Right forelimb (tissue), 1 donor: ENCODE measurements at places on chromosomes 6 and 20.
A peak's percentile ranks its signal among the peaks of the same experiment; 100 is the strongest.

GRCh38 chr6:157194643-157195042 lies 128.7 kb downstream of the TMEM242 start:
- no peak for DNase-seq

GRCh38 chr20:45470937-45471336 lies 1.4 kb downstream of the WFDC2 start:
- DNase-seq = no peak

- no peak for DNase-seq
Measured at GRCh38 chr6:125793280-125793679, 2.5 kb downstream of the NCOA7 start.

- no peak for DNase-seq
Measured at GRCh38 chr6:18897350-18897749, 510.2 kb downstream of the RNF144B start.

- no peak for DNase-seq
Measured at GRCh38 chr6:91317247-91317835, 730.5 kb upstream of the MAP3K7 start.

DNA sequence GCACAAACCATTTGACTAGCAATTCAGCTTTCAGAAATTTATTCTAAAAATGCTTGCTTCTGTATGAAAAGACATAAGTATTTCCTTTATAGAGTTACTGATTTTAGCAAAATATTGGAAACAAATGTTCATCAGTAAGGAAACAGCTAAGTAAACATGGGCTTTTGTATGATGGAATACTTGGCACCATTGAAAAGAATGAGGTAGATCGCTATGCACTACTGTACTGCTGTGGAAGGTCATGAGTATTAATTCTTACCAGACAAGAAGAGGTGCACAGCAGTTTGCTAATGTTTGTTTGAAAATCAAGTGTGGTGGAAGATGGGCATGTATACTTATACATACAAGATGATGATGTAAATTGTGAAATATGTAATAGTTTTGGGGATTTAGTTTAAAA lies 73.0 kb downstream of the FARS2 start:
- no peak for DNase-seq

- DNase-seq = no peak
Measured at GRCh38 chr6:124557873-124558272, 404.4 kb upstream of the RNF217 start.

DNA sequence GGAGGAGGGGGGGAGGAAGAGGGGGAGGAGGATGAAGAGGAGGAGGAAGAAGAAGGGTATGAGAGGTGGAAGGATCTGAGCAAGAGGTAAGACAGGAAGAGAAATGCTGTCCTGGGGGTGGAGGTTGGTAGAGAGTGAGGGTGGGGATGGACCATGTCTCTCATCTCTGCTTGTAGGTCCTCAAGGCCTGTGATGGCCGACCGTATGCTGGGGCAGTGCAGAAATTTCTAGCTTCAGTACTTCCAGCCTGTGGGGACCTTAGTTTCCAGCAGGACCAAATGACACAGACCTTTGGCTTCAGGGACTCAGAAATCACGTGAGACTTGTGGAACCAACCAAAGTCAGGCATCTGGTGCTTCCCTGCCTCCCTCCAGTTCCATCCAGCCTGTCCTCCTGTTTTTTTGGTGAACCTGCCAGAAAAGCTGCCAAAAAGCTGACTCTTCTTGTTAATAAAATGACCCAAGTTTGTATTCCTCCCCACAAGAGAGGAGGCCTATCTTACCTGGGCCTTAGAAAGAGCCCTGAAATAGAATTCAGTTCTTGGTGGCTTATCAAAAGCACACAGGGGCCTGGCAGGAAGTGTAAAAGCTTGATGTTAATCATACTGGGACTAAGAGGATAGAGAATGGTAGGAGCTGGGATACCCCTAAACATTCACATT lies 2.5 kb upstream of the C4A start:
- DNase-seq = no peak

- DNase-seq = no peak
Measured at GRCh38 chr20:25549843-25550477, 35.4 kb downstream of the NINL start.

GRCh38 chr6:45021676-45022075 lies 306.5 kb upstream of the RUNX2 start:
- DNase-seq = no peak

- DNase-seq = no peak
Measured at GRCh38 chr6:13292774-13293173, 35.6 kb downstream of the TBC1D7 start.

GRCh38 chr6:170114187-170114945 lies 176.5 kb downstream of the DLL1 start:
- peak; percentile 27 for DNase-seq

DNA sequence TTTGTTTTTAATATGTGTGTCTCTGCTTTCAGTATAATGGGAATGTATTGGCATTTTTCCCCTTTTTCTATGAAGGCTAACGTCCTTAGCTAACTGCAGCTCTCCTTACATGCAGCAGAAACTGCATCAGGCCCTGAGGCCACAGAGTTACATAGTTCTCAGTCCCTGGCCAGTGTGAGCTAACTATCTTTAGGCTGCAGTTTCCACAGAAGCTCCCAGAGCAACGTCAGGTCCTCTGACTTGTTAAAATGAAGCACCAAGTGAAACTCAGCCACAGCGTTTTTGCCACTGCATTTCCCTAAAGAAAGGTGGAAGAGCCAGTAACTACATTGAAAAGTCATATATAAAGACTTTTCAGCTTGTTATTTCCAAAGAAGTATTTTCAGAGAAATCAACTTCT lies 244.7 kb downstream of the CBLN4 start:
- no peak for DNase-seq

DNA sequence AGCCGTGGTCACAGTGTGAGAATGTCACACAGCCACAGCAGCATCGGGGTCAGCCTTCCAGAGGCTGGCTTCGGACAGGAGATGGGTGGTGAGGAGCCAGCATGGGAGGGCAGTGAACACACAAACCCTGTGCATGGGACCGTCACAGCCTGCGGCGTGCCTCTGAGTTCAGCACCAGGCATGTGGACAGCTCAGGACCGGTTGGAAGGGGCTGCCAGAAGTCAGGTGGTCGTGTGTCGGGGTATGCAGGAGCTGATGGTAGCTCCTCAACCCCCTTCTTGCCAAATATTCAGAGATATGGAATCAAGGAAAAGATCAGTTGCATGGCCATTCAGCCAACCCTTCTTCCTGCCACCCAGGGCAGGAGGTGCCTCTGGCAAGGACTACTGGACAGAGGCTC lies 28.2 kb downstream of the MYT1 start:
- no peak for DNase-seq

DNA sequence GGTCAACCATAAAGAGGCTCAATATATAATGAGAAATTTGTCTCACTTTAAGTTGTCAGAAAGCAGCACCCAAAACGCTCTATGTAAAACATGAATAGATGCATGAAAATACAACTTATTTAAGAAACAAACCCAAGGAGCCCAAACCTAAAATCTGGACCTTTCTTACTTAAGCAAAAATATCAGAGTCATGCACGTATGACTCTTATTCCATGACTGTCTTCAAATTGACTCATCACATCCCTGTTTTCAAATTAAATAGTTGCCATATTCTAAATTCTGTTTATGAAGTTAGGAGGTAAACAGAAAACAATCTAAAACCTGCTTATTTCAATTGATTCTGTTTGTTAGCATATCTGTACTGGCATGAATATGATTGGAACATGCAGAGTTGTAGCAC lies 42.1 kb downstream of the ANKRD6 start:
- DNase-seq = no peak

GRCh38 chr6:3759646-3760232 lies 8.2 kb upstream of the PXDC1 start:
- DNase-seq = no peak

- no peak for DNase-seq
Measured at GRCh38 chr6:132391391-132392269, 9.6 kb downstream of the MOXD1 start.
